ENCODE measurements at places on chromosomes 13 and 19.

DNA sequence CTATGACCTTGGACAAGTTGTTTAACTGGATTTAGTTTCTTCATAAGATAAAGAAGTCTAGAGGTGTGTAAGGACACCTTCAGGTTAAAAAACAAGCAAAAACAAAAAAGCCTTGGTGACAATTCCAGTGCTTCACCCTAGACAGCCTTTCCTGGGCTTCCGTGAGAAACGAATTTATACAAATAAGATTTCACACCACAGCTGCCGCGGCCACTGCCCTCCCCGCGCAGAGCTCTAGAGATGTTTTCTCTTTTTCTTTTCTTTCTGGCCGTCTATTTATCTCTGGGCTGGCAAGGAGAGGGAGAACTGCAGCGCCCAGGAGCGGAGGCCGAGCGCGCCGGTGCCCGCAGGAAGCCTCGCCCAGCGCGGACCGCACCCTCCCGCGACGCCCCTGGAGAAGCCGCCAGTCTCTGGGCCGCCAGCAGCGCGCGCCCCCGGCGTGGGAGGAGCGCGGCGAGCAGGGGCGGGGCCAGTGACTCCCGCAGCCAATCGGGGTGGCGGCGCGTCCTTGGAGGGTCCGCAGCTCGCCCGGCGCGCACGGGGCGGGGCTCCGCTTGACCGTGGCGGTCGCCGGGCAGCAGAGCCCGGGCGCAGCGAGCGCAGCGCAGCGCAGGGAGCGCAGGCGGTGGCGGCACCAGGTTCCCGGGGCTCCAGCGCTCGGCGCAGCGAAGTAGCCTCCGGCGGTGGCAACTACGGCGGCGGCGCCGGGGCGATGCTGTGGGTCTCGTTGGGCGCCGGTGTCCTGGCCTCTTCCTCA, 107.0 kb downstream of the RXFP2 start:
- H3K27me3 ChIP-seq: peaks cover 42% of the 10 kb centered on the region
- peak overlapping the region; percentile 65 for H3K27ac ChIP-seq
- H3K4me3 ChIP-seq: peak overlapping the region; percentile 79
- peaks cover 12% of the 10 kb centered on the region for H3K36me3 ChIP-seq

DNA sequence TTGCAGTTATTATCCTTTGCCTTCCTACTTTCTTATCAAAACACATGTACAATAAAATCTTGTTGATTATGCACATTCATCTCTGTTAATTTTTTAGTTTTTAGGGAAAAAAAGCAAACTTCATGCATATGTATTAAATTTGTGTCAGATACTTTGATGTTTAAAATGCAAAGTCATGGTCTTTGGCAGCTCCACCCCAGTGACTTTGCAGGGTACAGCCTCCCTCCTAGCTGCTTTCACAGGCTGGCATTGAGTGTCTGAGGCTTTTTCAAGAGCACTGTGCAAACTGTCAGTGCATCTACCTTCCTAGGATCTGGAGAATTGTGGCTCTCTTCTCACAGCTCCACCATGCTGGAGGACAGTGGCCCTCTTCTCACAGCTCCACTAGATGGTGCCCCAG, 1988.1 kb upstream of the PCDH20 start:
- no peak overlapping the region for H3K4me3 ChIP-seq
- H3K27ac ChIP-seq: no peak overlapping the region
- no peaks in the 10 kb centered on the region for H3K36me3 ChIP-seq
- DNase-seq: no peak

GRCh38 chr19:52345162-52345561, 9.1 kb downstream of the ZNF610 start:
- no peaks in the 10 kb centered on the region for H3K27me3 ChIP-seq
- no peaks in the 10 kb centered on the region for H3K4me1 ChIP-seq
- peaks cover 15% of the 10 kb centered on the region for H3K36me3 ChIP-seq
- DNase-seq: no peak
- no peak overlapping the region for H3K27ac ChIP-seq
- no peak overlapping the region for H3K4me3 ChIP-seq

GRCh38 chr13:22198641-22199217, 527.9 kb downstream of the FGF9 start:
- no peaks in the 10 kb centered on the region for H3K36me3 ChIP-seq
- DNase-seq: no peak
- no peak overlapping the region for H3K4me3 ChIP-seq
- no peaks in the 10 kb centered on the region for H3K27me3 ChIP-seq
- H3K4me1 ChIP-seq: no peaks in the 10 kb centered on the region

GRCh38 chr13:59609421-59609820, 554.3 kb downstream of the DIAPH3 start:
- H3K36me3 ChIP-seq: no peaks in the 10 kb centered on the region
- no peak overlapping the region for H3K4me3 ChIP-seq
- H3K4me1 ChIP-seq: no peaks in the 10 kb centered on the region
- H3K27me3 ChIP-seq: no peaks in the 10 kb centered on the region
- H3K27ac ChIP-seq: no peak overlapping the region

DNA sequence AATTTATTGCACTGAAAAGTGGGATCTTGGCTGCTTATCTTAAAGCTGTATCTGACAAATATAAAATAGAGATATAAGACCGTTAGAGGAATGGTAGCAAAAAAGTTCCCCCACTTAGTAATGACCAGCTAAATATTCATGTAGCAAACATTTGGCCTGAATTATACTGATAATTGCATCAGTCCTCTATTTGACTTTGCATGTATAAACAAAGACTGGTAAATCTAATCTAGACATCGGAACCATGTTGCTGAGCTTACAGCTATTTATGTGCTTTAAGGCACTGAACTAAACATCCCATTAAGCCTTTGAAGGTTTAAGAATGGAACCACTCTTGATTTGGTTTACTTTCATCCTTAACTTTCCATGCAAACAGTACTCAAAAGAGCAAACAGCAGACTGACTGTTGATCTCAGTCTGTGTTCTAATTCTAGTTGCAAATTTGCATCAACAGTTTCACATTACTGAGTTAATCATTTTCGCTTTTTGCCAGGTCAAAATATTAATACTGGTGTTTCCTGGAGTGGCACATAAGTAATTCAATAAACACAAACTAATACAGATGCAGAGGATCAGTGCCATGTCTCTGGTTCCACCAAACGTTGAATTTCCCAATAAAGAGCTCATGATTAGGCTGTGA, 203.5 kb upstream of the HTR2A start:
- no peaks in the 10 kb centered on the region for H3K36me3 ChIP-seq
- no peak overlapping the region for H3K4me3 ChIP-seq
- H3K4me1 ChIP-seq: no peaks in the 10 kb centered on the region
- H3K27ac ChIP-seq: no peak overlapping the region

DNA sequence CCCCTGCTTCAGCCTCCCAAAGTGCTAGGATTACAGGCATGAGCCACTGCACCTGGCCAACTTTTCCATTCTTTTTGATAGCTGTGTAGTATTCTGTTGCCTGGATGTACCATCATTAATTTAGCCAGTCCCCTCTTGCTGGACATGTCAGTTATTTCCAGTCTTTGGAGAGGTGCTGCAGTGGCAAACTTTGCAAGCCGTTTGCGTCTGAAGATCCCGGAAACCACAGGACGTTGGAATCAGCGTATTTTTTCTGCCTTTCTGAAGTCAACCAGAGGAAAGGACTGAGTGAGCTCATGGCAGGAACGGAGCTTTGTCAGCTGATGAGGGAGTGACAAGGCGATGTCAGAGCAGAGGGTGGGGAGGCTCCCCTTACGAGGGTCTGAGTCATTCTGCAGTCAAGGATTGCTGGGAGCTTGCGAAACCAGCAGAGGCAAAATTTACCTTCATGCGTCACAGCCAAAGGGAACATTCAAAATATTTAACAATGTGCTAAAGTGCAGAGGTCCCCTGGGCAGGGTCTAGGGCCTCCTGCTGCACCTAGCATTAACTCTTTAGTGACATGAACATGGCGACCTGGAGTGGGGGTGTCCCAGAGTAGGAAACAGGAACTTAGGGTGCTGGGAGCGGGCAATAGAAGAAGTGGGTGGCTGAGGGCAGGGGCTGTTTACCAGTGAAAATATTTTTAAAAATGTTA, 5.6 kb downstream of the C5AR1 start:
- peak; percentile 26 for DNase-seq
- H3K4me1 ChIP-seq: peaks cover 8% of the 10 kb centered on the region
- no peak overlapping the region for H3K27ac ChIP-seq
- peaks cover 18% of the 10 kb centered on the region for H3K27me3 ChIP-seq
